Left ventricle myocardium inferior (tissue), 1 donor: ENCODE measurements at places on chromosomes 5 and 9.

GRCh38 chr9:103991698-103992097 lies 102.4 kb upstream of the SMC2 start:
- no peak for DNase-seq

DNA sequence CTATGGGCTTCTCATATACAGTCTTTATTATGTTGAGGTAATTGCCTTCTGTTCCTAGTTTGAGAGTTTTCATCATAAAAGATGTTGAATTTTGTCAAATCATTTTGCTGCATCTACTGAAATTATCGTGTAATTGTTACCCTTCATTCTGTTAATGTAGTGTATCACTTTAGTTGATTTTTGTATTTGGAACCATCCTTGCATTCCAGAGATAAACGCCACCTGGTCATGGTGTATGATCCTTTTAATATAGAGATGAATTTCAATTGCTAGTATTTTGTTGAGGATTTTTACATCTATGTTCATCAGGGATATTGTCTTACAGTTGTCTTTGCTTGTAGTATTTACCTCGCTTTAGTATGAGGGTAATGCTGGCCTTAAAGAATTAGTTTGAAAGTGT lies 19.3 kb downstream of the MEIKIN start:
- no peak for DNase-seq

- DNase-seq: no peak
Measured at GRCh38 chr5:141758310-141758998, 76.4 kb upstream of the ARAP3 start.

DNA sequence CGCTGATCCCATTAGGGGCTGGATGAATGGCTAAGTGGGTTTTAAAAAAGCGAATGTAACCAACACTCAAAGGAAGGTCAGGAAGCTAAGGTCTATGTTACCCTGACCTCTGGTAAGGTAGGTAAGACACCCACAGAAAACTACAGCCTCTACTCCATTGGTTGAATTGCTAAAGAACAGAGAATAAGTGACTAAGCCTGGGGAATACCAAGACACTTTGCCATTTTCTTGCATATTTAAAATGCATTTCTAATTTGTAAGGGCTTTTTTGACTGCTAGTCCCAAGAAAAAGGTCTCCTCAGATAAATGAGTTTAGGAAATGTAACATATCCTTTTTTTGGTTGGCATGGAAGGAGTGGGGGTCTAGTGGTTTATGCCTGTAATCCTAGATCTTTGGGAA lies 368.7 kb downstream of the BNC2 start:
- no peak for DNase-seq

GRCh38 chr5:76376148-76376865 lies 26.8 kb upstream of the IQGAP2 start:
- DNase-seq: no peak

DNA sequence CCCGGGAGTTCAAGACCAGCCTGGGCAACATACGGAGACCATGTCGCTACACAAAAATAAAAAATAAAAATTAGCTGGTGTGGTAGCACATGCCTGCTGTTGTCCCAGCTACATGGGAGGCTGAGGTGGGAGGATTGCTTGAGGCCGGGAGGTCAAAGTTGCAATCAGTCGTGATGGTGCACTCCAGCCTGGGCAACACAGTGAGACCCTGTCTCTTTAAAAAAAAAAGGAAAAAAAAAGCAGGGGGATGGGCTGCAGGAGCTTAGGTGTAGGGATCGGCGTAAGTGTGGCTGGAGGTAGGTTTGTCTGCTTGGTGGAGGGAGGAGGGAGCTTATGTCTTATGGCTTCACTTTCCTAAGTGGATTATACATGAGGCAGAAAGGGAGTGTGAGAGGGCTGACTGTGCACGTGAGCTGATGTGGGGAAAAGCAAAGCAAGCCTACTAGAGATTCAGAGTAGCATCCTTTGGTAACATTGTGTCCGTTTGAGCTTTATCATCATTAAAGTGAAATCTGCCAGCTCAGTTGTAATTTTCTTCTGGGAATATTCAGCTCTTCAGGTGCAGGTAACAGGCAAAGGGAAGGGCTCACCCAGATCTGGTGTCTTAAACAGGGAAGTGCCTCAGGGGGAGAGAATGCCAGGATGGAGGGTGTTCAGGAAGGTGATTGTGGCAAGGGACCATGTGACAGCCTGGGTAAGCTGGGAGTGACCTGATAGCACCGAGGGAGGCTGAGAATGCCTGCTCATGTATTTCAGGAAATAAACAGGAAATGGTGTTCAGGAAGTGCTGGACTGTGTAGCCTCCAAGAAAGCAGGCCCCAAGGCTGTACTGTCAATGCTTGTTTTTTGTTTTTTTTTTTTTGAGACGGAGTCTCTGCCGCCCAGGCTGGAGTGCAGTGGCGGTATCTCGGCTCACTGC lies 17.6 kb upstream of the SETX start:
- DNase-seq: peak; percentile 36

DNA sequence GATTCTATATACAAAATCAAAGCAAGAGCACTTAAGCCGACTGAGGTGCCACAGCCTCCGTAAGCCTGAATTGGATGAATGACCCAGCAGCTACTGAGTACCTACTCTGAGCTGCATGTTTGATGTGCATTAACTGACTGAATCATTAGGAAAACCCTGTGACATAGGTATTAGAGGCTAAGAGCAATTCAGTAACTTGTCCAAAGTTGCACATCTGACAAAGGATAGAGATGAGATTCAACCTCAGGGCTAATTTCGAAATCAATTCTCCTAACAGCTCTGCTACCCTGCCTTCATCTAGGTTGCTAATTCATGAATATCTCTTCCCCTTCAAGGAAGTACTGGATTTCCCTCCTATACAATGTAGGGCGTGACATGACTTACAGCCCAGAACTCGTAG lies 89.1 kb upstream of the GLIS3 start:
- DNase-seq: no peak

DNA sequence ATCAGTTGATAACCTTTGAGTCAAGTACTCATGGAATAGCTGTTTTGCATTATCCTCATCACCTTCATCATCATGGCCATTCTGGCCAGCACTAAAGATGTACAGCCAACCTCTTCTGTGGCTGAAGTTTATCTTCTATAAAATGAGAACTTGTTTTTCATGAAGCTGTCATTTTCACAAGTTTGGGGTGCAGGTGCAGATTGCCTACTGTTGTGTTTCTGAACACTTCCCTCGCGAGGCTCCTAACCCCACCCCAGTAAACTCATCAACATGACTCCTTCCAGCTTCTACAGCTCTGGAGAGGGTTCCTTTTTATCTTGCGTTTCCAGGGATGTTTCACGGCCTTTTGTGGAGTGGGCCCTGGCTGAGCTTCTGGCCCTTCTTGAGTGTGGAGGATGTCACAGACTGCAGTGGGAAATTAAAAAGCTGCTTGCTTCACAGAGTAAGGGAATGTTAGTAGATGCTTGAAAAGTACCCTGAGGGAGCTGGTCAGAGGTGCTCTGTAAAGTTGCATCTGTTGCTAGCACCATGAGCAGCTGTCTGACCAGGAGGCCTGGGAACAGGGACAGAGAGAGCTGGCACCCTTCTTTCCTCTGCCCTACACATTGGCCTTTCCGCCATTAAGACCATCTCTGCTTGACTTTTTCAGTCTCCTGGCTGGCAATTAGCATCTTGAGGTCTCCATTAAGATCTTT lies 24.9 kb downstream of the SYK start:
- no peak for DNase-seq

DNA sequence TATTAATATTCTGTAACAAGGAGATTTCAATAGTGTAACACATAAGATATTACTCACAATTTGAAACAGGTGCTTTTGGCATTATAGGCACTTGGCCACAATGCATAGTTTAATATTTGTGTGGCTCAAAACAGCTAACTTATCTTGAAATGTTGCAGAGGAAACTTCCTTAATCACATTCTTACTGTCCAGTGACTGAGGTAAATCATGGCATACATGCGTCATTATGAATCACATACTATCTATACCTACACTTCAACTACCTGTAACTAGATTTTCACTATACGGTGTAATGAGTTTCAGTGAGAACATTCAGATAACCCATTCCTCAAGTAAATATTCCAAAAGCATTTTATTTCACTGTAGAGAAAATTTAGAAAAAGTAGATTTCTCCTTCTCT lies 218.8 kb downstream of the PDE4D start:
- DNase-seq: no peak

GRCh38 chr9:115069771-115070170 lies 48.2 kb downstream of the TNC start:
- no peak for DNase-seq

DNA sequence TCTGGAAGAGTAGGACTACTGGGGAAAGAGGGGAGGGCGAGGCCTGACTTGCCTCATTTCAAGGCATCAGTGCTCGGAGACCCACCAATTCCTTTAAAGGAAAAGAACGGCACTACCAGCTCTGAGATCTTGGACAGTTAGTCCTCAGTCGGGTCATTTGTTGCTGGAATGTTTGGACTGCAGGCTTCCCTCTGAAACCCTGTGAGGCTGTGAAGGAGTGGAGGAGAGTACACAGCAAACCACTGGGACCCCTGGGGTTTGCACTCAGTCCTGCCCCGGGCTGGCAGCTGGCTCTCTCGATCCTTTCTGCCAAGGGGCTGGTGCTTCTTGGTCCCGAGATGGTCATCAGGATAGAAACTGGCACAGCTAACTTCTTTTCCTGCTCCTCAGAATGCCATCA lies 194.5 kb downstream of the TRIO start:
- DNase-seq: no peak

DNA sequence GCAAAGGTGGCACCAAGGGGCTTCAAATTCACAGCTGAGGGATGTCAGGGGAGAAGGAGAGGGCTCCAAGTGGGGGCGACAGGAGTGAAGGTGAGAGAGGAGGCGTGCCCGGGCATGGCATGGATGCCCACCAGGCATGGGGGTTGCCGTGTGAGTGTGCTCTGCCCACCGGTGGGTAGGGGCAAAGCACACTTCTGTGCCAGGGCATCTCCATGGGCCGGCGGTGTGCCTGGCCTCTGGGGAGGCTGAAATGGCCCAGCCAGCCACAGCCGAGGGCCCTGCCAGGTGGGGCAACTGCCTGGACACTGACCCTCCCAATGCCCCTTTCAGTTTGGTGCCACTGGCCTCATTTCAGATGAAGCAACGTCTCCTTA lies 14.0 kb upstream of the RNU6ATAC start:
- no peak for DNase-seq
